ENCODE measurements at places on chromosomes 11 and 22. TPM values are rescaled to one million over a fixed set of nuclear protein-coding genes. Genes with fewer than 3 reads are reported as not detected.

DNA sequence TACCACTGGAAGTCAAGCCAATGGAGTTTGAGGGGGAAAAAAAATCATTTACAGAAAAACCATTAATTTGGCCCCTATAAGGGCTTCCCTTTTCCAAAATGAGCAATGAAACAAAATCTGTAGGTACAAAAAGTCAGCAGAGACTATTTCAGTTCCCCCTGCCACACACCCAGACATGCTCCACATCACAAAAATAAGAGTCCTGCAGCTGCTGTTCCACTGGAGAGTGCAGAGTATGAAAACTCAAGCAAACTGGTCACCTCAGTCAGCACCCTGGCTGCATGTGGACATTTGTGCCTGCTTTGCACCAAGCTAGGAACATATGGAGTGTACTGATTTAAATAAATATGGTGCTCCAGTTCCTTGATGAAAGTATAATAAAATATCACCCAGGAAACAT is 15.1 kb downstream of the POU2AF1 start:
- DNase-seq: no peak

DNA sequence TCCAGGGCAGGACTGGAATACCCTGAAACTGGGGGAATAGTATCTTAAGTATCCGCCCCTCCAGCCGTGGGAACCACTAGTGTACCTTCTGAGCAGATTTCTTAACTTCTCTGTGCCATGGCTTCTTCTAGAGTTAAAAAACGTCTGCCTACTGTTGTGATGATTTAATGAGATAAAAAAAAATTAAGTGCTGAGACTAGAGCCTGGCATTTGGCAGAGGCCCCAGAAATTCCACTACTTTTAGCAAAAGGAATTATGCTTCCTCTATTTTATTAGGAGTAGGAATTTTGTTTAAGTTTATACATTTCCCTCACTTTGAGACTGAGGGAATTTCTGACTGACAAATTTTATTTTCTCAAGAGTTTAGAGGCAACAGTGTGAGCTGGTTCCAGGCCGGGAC is 371.2 kb upstream of the B3GAT1 start:
- DNase-seq: no peak

DNA sequence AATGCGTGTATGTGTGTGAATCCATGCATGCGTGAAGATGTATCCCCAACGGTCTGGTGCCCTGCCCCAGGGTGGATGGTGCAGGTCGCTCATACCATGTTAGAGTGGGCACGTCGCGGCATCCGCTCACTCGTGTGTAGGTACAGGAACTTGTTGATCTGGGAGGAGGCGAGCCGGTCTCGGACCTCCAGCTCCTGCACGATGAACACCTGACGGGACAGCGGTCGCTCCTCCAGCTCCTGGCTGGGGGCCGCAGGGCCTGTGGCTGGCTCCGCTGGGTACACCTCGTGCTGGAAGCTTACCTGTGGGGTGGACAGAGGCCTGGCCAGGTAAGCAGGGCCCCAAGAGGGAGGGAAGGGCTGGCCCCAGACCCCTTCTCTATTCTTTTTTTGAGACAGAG is 18.5 kb downstream of the ATG2A start:
- DNase-seq: no peak

F2 gene
- polyA plus RNA-seq: not detected

OTOG gene
- 0.08 TPM for polyA plus RNA-seq

TMEM132A gene
- polyA plus RNA-seq: 37.2 TPM

CEP164 gene
- polyA plus RNA-seq: 13.2 TPM

CLDN5 gene
- polyA plus RNA-seq: 58.6 TPM

DNA sequence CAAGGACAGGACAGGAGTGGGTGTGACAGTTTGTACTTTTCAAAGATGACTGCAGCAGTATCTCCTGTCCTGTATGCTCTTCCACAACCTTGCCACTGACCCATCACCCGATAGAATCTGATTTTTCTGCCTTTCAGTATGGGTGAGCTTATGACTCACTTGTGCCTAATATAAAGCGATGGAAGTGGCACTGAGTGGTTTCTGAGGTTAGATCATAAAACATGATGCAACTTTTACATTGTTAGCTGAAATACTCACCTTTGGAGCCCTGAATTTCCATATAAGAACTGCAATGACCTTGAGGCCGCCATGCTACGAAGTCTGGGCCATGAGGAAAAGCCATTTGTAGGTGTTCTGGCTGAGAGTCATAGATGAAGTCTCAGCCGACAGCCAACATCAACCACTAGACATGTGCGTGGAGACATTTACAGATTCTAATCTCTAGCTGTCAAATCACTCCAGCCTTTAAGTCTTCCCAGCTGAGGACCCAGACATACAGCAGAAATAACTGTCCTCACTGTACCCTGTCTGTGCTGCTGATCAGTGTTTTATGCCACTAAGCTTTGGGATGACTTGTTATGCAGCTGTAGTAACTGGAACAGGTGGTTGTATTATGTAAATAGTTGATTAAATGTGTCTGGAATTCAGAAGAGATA is 105.9 kb upstream of the ARHGAP20 start:
- no peak for DNase-seq

GRCh38 chr11:57867966-57868365 is 106.4 kb downstream of the CTNND1 start:
- DNase-seq: no peak

PLEKHA7 gene
- polyA plus RNA-seq: 5.7 TPM

GRCh38 chr22:43481568-43482317 is 69.9 kb downstream of the MPPED1 start:
- DNase-seq: peak; percentile 9
